ENCODE measurements at places on chromosomes 7 and 10.

GRCh38 chr10:22305721-22306120, 10.5 kb upstream of the COMMD3 start:
- DNase-seq: no peak

- DNase-seq: no peak
Observed at GRCh38 chr7:88226886-88227516, 7.2 kb upstream of the SRI start.

- DNase-seq: no peak
Observed at GRCh38 chr10:43118631-43119415, 19.4 kb upstream of the CSGALNACT2 start.

DNA sequence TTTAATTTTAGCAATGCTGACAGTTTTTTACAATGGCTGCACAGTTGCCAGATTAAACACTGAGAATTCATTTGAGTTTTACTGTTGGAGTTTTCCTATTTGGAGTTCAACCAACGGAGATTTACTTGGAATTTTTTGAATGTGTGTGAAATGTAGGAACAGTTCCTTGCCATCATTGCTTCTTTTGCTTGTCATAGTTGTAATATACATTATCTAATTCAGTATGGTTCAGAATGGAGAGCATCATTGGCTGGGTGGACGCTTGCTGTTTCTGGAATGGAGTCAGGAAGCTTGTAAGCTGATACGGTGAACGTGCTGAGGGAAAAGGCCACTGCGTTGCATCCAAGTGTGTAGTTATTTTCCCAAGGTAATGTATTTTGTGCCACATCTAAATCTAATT, 404.3 kb upstream of the KLF6 start:
- no peak for DNase-seq

- no peak for DNase-seq
Observed at GRCh38 chr7:33072471-33072870, 9.9 kb upstream of the NT5C3A start.

- DNase-seq: peak; percentile 28
Observed at GRCh38 chr7:155533120-155533826, 13.1 kb downstream of the CNPY1 start.

GRCh38 chr7:66052447-66052846, 23.2 kb upstream of the ASL start:
- no peak for DNase-seq

- no peak for DNase-seq
Observed at GRCh38 chr10:14153570-14154055, 177.1 kb downstream of the FRMD4A start.

DNA sequence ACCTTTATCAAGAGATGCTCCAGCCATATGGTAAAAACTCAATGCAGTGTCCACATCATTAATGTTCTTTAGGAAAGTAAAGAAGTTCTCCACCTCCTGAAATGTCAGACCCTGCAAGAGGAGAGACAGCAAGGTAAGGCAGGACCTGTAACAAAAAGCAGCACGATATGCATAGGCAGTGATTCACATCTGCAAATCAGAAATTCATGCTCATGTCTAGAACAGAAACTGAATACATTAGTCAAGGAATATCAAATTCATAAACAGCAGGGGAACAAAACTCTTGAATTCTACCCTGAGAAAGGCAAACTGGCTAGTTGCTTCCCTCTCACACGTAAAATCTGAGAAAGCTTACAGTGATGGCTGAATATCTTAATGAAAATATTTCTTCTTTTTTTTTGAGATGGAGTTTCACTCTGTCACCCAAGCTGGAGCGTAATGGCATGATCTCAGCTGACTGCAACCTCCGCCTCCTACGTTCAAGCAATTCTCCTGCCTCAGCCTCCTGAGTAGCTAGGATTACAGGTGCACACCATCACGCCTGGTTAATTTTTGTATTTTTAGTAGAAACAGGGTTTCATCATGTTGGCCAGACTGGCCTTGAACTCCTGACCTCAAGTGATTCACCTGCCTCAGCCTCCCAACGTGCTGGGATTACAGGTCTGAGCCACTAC, 53.3 kb upstream of the DNAJB12 start:
- DNase-seq: no peak

DNA sequence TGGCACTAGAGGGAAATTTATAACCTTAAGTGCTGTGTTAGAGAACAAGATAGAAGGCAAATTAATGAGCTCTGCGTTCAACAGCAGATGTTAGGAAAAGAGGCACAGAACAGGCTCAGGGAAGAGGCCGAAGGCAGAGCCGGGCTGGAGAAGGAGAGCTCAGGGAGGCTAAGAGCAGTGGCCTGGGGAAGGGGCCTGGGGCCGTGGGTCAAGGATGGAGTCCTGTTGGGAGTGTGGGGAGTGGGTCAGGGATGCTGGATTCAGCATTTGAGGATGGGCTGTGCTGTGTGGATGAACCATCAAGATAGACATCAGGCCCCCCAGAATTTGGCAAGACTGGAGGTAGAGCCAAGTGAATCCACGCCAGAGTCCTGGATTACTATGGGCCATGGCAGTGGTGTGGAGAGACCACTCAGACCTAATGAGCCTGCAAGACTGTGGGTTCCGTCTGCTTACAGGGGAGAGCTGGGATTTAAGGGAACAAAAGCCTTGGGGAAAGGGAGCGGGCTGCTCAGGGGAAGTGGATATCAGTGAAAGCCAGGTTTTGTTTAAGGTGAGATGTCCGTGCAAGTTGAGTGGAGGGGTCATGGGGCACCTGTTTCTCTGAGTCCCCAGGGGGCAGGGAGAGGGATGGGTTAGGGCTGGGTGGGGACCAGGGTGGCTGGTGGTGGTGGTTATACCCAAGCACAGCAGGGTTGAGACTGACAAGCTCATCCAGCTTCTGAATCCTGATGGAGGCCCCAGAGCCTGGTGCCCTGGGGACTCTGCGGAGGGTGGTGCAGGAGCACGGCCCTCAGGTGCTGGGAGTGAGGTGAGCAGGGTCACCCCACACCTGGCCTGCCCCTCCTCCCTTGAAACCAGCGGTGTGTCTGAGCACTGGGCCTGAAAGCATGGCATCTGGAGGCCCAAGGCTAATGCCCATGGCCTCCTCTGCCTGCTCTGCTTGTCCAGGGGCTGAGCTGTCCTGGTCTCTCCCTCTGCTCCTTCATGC, 101.7 kb downstream of the BMS1 start:
- DNase-seq: no peak

GRCh38 chr7:129751916-129752315, 140.4 kb downstream of the NRF1 start:
- no peak for DNase-seq

DNA sequence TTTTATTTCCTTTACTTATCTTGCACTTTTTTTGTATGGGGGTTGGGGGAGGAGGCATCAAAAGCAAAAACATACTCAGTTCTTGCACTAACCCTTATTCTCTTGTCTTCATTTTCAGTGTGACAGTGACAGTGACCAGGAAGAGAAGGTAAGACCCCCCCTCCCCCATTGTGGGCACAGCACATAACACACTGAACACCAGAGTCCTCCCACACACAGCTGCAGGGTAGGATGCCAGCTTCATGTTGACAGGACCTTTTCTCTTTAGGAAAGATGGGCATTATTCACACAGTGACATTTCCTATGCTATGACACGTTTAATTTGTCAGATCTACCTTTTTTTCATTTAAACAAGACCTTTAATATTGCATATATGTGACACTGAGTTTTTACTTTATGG, 696.3 kb upstream of the GALNT17 start:
- DNase-seq: no peak

- DNase-seq: no peak
Observed at GRCh38 chr10:98361131-98362025, 53.6 kb downstream of the PYROXD2 start.

DNA sequence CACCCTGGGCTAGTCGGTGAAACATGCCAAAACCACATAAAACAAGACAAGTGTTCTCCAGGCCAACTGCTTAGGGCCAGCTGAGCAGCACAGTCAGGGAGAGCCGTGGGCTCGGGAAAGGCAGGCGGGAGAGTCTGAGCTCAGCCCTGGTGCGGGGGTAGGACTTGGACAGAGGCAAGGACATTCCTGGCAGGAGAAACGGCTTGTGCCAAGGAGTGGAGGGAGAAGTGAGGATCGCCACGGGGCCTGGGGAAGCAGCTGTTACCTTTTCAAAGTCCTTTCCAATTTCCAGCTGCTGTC, 4.2 kb downstream of the ELN start:
- no peak for DNase-seq

DNA sequence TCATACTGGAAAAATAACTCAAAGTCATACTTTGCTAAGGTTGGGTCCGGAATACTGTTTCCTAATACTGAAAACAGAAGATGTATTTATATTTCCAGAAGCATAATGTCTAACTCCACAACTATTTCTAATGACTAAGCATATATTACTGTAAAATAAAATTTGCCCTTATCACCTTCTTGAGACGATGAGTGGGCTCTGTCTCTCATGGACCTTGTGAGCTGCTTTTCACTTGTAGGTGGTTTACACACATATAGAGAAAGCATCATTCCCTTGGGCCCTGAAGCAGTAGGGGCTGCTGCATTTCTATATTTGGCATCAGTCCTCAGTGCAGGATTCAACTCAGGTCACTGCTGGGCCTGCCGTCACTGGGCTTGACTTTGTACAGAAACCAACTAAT, 10.7 kb upstream of the FAM13C start:
- DNase-seq: no peak

DNA sequence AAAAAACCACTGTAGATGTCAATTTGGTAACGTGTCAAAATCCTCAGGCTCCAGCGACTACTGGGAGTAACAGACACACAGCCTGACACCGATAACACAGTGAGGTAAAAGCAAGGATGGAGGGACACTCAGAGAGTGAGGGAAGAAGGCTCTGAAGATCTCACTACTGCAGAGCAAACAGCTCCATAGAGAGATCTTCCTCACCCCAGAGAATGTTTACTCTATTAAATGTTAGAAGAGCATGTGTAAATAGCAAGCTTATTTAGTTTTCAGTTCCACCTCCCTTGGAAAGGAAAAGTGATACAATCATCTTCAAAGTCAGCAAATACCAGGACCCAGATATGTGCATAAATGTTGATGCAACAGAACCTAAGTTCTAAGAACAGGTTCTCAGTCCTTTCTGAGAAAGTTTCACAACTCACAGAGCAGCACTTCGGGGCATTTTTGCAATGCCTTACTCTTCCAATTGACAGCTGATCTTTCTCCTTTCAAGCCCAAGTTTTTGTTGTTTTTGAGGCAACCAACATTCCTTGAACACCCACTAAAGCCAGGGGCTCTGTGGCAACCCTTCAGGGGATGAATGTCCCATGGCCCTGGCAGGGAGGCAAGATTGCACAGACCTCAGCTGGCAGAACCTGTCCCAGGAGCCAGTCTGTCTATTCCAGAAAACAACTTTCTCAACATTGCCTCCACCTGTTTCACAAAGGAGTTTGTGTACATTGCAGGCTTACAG, 177.4 kb downstream of the SFMBT2 start:
- no peak for DNase-seq

DNA sequence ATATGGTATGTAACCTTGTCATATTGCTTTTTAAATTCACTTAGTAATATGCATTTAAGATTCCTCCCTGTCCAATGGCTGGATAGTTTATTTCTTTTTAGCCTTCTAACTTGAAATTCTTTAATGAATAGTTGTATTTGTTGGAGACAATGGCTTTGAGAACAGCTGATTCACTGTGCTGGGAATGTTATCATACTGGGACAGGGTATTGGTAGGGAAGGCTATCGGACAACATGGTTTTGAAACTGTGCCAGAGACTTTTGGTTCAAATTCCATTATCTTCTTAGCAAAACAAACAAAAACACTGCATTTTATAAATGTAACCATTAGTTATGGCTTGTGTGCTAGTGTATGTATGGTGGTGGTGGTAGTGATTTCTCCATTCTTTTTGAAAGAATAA, 517.1 kb upstream of the ANKRD30A start:
- DNase-seq: no peak

DNA sequence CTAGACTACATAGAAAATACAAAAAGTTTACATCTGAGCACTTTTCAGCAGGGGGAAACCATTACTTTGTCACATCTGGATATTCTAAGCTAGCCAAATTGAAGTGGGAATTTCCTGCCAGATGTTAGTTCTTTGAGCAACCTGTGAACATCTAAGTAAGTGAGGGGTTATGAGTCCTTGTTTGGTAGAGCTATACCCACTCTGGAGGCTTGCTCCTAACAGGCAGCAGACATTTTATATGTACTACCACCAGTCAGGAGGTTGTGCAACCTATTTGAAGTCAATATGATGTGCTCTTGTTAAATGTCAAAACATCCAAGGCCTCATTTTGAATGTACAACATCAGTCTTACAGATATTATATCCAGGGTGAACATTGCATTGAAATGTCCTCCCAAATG, 143.3 kb upstream of the KAT6B start:
- no peak for DNase-seq

DNA sequence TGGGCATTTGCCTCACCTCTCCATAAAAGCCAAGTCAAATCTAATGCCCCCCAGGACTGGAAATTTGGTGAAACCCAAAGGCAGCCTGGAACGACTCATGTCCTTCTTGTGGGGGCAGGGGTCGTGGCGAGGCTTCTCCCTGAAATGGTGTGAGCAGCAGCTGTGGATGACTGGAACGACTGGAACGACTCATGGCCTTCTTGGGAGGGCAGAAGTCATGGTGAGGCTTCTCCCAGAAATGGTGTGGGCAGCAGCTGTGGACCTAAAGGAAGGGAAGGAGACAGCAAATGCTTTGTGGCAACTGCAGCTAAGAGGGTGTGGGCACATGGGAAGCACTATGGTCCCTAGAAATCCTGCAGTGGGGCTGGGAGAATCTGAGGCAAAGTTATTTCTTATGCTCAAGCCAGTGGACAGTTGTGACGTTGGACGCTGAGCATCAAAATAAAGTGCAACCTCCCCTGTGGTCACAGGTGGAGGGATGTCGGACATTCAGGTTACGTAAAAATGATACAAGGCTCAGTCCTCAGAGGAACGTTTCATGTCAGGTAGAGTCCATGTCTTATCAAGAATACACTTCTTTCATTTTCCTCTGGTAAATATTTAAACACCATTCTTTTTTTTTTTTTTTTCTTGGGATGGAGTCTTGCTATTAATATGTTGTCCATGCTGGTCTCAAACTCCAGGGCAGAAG, 107.0 kb upstream of the KIF5B start:
- DNase-seq: no peak

- peak; percentile 59 for DNase-seq
Observed at GRCh38 chr7:142516038-142516501, 233.2 kb upstream of the PRSS1 start.

DNA sequence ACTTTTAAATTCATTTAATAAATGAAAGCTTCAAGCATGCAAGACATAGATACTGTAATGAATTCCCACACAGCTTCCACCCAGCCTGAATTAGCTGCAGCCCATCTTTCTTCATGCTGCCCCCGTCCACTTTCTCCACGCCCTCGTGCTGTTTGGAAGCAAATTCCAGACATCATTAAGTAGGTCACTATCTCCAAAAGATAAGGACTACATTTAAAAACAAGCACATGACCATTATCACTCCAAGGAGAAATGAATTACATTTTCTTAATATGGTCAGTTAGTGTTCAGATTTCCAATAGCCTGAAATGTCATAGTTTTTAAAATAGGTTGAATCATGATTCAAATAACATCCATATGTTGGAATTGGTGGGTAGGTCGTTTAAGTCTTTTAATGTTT, 24.3 kb downstream of the LMTK2 start:
- DNase-seq: no peak
